ENCODE measurements at places on chromosomes 4 and X.

DNA sequence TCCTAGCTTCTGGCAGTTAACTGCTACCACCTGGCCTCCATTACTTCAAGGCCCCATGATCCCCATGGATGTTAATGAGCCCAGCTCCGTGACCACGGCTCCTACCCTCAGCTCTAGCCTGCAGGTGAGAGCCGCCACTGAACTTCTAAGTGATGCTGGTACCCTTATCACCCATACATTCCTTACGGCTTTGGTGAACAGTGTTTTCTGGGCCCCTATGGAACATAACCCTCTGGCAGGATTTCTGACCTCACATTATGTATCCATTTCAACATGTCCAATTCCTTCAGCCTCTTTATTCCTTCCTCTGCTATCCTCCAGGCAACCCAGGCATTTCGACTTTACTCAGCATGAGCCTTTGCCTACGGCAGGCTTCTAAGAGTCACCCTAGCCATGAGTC lies 24.6 kb downstream of the PAGE4 start:
- no peak for DNase-seq

DNA sequence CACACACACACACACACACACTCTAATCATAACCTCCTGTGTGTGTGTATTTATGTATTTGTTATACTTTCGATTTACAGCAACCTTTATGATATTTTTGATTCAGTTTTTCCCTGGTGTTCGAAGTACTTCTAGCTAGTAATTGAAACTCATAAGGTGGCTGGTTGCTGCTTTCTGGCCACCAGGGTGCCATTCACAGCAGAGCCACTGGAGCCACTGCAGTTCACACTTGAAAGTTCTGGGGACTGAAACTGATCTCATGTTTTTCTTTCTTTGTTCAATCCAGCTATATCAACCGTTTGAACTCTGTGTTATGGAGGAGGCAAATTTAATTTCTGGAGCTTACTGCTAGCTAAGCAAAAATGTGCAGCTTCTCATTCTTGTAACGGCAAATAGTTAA lies 419.4 kb downstream of the ADGRL3 start:
- no peak for DNase-seq

- DNase-seq: no peak
These were observed 139.4 kb upstream of the EMCN start for GRCh38 chr4:100657187-100657586.

DNA sequence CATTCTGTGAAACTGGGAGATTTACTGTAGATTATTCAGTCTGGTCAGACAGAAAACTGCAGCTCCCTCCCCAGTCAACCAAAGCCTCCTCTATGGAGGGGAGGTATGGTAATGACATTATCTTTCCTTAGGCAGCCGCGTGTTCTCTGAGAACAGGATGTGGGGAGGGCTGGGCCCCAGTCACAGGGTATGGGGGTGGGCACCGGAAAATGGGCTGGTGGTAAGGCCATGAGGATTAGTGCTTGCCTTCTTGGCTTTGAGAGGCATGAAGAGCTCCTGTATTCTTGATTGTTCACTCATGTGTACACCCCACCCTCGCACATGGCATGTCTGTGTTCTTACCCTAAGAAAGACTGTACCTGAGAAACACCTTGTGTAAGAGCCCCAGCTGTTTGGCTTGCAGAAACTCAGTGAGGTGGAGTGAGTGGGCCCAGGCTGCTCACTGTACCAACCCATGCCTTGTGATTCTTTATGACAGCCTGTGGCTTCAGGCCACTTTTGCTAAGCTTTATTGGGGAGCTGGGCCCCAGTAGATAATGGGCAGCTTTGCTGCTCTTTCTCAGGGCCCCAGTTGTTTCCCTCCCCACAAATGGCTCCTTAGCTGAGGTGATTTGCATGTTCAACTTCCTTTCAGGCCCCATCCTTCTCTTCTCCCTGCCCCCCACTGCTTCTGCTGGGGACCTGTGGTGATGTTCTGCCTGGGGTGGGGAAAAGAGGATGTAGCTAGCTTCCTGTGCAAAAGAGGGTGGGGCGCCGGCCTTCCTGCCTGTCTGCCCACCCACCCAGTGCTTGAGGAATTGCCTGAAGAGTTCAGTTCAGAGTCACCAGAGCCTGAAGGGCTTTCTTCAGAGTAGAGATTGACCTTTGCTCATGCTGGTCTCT lies 30.7 kb downstream of the MSN start:
- no peak for DNase-seq

- DNase-seq: no peak
These were observed 228.6 kb upstream of the BCOR start for GRCh38 chrX:40326186-40326965.

- no peak for DNase-seq
These were observed 204.6 kb downstream of the SCFD2 start for GRCh38 chr4:53161051-53161786.

GRCh38 chr4:106583567-106583966 lies 215.0 kb upstream of the GIMD1 start:
- no peak for DNase-seq

- no peak for DNase-seq
These were observed 459.7 kb upstream of the FAT1 start for GRCh38 chr4:187183346-187183745.

- DNase-seq: no peak
These were observed 2.9 kb upstream of the CCSER1 start for GRCh38 chr4:90124276-90124675.

- no peak for DNase-seq
These were observed 130.1 kb upstream of the SH3RF1 start for GRCh38 chr4:169400832-169401231.

GRCh38 chr4:69322055-69322454 lies 41.8 kb downstream of the UGT2B28 start:
- no peak for DNase-seq

DNA sequence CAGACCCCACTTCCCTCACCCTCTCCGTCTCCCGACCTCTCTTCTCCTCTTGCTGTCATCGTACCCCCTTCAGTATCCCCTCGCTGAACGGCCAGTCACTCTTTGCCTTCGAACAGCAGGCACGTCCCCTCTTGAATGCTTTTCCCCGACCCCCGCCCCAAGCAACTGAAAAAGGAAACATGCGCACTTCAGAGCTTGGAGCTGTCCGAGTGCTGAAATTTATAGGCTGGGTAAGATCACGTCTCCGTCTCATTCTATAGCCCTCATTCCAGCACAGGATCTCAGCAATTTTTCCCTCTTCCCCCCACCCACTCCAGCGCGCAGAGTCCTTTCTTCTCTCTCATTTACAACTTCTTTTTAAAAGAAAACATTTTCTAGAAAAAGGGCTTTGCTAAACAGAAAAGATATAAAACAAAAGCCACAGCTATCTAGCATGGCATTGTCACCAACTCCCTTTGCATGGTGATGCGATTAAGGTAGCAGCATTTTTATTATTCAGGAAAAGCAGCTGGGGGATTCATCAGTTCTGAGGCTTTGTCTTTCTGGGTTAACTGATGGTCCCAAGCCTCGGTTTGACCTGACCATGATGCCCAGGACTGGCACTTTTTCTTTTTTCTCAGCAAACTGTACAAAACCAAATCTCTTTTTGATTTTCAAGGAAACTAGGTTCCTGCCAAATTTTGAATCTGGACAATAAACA lies at the start of gene GLRA2:
Gene GLRA2 (plus strand): TSS at position 247 of the 700 bp plus-strand sequence. CDS start 522 bp downstream, outside the sequence.
- DNase-seq: peak; percentile 22
